Suppressor macrophage (primary cell): ENCODE measurements at places on chromosomes 3 and 15.
A peak's percentile ranks its signal among the peaks of the same experiment; 100 is the strongest.

- DNase-seq = peak; percentile 22
Observed at GRCh38 chr15:59283717-59284391, 77.2 kb downstream of the LDHAL6B start.

DNA sequence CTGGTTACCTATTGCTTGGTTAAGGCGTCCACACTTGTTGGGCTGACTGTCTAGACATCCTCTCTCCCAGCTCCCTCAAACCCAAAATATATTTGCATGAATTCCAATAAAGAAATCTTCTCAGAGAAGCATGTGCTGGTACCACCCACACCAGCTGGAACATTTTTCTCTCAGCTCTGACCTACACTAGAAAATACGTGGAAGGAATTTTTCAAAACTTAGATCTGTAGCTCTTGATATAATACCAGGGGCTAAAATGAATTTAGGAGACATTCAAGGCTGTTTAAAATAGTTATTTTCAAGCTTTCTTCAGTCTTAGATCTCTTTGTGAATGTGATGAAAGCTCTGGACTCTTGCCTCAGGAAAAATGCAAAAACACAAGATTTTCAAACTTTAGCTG, 590.4 kb downstream of the PDCD6IP start:
- DNase-seq = no peak

- DNase-seq = peak; percentile 60
Observed at GRCh38 chr15:55118344-55118870, 78.3 kb downstream of the RSL24D1 start.

DNA sequence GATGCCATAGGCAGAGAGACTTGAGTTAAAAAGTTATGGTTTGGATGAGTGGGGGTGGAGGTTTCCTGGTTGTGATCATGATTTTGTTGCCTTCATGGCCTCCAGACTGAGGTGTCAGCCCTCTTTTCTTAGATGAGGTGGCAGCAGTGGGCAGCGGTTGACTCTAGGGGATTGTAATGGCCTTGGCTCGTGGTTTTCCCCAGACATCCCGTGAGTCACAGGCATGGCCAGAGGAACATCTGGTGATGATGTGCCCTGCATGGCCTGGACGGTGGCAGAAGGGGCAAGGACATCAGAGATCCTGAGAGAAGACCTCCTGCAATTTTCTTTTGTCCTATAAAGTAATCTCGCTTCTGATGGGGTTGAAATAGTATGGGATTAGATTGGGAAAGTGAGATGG, 12.4 kb downstream of the RETNLB start:
- no peak for DNase-seq

DNA sequence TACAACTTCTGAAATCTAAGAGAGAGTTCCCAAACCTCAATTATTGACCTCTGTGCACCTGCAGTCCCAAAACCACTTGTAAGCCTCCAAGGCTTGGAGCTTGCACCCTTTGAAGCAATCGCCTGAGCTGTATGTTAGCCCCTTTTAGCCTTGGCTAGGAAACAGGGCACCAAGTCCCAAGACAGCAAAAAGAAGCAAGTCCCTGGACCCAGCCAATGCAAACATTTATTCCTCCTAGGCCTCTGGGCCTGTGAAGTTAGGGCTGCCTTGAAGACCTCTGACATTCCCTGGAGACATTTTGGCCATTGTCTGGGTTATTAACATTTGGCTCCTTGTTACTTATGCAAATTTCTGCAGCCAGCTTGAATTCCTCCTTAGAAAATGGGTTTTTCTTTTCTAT, 26.9 kb upstream of the ARRDC4 start:
- DNase-seq = no peak
